Prostate gland (tissue), 2 donors: ENCODE measurements at places on chromosomes 2 and 18.

DNA sequence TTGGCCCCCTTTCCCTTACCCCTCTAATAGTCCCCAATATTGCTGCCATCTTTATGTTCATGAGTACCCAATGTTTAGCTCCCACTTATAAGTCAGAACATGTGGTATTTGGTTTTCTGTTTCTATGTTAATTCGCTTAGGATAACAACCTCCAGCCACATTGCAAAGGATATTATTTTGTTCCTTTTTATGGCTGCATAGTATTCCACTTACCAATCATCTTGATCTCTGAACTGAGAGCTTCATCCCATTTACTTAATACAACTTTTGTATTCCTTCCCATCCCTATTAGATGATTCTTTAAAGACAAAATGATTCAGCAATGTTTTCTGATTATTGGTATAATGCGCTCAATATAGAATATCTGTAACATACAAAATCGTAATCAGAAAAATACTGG is 36.7 kb downstream of the ARL5A start:
- no peak overlapping the region for H3K4me3 ChIP-seq
- H3K27ac ChIP-seq = no peak overlapping the region
- no peak for DNase-seq
- H3K36me3 ChIP-seq = no peaks in the 10 kb centered on the region
- no peaks in the 10 kb centered on the region for H3K4me1 ChIP-seq

- H3K27ac ChIP-seq = no peak overlapping the region
- no peak overlapping the region for H3K4me3 ChIP-seq
- no peaks in the 10 kb centered on the region for H3K27me3 ChIP-seq
- H3K36me3 ChIP-seq = no peaks in the 10 kb centered on the region
- no peak for DNase-seq
- H3K4me1 ChIP-seq = no peaks in the 10 kb centered on the region
These were observed 7.7 kb upstream of the KCMF1 start for GRCh38 chr2:84963323-84963691.

DNA sequence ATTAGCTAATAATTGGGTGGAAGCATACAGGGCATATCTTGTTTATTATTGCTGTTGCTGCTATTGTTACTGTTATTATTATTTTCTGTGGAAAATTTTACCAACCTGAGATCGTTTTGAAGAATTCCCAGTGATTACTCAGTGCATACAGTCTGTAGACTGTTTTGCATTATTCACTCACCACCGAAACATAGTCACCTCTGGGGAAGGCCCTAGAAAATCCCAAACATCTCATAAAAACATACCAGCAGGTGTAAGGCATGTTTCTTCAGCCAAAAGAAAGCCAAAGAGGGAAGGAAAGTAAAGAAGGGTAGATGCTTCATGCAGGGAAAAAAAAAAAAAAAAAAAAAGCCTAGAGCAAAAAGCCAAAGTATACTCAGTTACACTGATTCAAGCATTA is 647.7 kb downstream of the BCL11A start:
- no peaks in the 10 kb centered on the region for H3K27me3 ChIP-seq
- DNase-seq = no peak
- H3K4me1 ChIP-seq = no peaks in the 10 kb centered on the region
- H3K4me3 ChIP-seq = no peak overlapping the region

DNA sequence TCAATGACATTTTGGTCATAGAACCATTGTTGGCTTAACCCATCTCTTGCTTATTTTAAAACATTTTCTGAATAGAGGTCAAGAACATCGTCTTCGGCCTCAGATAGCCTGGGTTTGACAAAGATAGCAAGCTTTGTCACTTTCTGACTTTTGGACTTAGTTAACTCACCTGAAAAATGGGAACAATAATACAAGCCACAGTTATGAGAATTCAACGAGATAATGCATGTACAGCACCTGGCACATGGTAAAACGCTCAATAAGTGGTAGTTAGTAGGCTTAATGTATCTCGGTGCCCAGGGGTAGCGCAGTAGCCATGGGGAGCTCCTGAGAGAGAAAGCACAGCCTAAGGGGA is 446 bp upstream of the COPS7B start:
- H3K4me1 ChIP-seq = no peaks in the 10 kb centered on the region
- no peak for DNase-seq
- peak overlapping the region; percentile 58 for H3K27ac ChIP-seq
- H3K27me3 ChIP-seq = no peaks in the 10 kb centered on the region

- DNase-seq = no peak
- no peaks in the 10 kb centered on the region for H3K36me3 ChIP-seq
- no peaks in the 10 kb centered on the region for H3K4me1 ChIP-seq
These were observed 7.0 kb upstream of the STK39 start for GRCh38 chr2:168254158-168254935.

DNA sequence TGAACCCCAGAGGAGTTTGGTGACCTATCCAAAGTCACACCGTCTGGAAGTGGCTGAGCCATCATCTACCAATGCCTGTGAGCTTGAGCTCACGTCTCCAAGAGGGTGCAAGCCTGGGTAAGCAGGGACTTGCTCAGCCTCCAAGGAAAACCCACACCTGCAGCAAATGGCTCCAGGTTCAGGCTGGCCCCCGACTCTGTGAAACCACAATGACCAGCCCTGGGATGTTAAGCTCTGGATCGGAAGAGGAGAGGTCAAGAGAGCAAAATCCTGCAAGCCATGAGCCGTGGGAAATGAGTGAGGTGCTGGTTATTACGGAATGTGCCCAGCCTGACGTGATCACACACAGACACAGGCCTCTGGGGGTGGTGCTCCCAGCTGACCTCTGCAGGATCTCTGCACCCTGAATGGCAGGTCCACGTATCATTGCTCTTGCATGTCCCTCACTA is 94.1 kb upstream of the OTOS start:
- H3K27ac ChIP-seq = no peak overlapping the region
- no peak for DNase-seq
- no peaks in the 10 kb centered on the region for H3K36me3 ChIP-seq
- H3K4me1 ChIP-seq = no peaks in the 10 kb centered on the region
- no peaks in the 10 kb centered on the region for H3K27me3 ChIP-seq
- no peak overlapping the region for H3K4me3 ChIP-seq

- no peak overlapping the region for H3K4me3 ChIP-seq
- H3K27ac ChIP-seq = no peak overlapping the region
- no peaks in the 10 kb centered on the region for H3K27me3 ChIP-seq
- no peaks in the 10 kb centered on the region for H3K4me1 ChIP-seq
- no peak for DNase-seq
These were observed 8.0 kb upstream of the TMEM214 start for GRCh38 chr2:27024812-27025211.

DNA sequence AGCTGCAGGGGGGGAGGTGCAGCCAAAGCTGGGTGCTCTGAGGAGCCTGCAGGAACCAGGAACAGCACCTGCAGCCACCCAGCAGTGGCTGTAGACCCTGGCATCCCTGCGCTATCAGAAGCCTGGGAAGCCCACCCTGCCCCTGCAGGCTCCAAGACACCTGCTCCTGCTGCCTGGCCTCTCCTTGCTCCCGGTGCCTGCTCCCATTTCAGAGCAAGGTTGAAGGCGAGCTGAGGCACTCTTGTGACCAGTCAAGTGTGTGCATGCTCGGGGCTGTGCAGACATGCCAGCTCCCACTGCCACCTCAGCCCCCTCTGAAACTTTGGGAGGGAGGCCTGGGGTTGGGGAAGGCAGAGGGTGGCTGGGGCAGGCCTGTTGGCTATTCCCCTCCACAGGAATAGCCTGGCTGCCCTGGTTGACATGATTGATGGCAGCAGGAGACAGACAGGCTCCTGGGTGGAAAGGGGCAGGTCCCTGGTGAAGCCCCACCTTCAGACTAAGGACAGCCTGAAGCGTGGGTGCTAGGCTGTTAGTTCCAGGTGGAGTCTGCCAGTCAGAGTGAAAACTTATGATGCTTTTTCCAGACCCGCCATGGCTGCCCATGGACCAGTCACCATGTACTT is 151.4 kb downstream of the MBD5 start:
- no peak for DNase-seq
- H3K4me1 ChIP-seq = no peaks in the 10 kb centered on the region
- no peak overlapping the region for H3K4me3 ChIP-seq
- H3K27me3 ChIP-seq = no peaks in the 10 kb centered on the region
- no peaks in the 10 kb centered on the region for H3K36me3 ChIP-seq
- no peak overlapping the region for H3K27ac ChIP-seq

DNA sequence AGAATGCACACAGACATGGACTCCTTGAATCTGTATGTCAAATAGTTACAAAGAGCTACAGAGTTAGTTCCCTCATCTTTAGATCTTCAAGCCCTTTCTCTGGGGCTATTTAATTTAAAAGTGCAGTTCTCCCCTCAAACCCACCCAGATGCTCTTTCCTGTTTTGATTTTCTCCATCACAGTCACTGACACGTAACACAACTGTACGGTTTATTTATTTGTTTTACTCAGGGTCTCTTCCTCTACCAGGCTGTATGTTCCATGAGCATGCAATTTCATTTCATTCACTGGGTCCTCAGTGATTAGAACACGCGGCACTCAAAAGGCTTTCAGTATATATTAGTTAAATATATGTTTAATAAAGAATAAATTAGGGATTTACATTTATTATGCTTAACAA is 94.7 kb downstream of the DOCK10 start:
- H3K4me3 ChIP-seq = no peak overlapping the region
- DNase-seq = no peak
- H3K27me3 ChIP-seq = no peaks in the 10 kb centered on the region
- no peak overlapping the region for H3K27ac ChIP-seq

DNA sequence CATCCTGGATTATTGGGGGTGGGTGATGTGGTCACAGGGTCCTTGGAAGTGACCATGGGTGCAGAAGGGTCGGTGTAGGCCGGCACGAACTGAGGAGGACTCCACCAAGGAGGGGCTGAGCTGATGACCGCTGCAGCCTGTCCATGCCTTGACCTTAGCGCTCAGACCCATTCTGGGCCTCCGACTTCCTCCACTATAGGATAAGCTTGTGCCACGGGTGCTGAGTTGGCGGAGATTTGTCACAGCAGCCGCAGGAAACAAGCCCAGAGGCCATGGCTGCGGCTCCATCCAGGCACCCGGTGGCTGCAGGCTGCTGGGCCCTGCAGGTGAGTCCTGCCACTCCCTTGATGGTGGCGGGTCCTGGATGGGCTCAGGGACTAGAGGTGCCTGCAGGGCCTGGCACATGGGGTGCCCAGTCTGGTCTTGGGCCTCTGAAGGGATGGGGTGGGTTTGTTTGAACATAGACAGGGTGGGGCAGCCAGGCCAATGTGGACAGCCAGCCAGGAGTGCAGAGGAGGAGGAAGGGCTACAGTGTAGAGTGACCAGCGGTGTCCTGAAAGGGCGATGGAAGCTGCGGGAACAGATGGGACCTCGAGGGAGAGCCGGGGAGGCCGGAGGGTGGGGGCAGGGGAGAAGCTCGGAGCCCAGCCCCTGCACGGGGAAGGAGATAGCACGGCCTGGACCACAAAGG is 84.8 kb downstream of the SEPTIN10 start:
- H3K27me3 ChIP-seq = no peaks in the 10 kb centered on the region
- no peaks in the 10 kb centered on the region for H3K36me3 ChIP-seq
- H3K4me1 ChIP-seq = no peaks in the 10 kb centered on the region
- no peak overlapping the region for H3K27ac ChIP-seq

DNA sequence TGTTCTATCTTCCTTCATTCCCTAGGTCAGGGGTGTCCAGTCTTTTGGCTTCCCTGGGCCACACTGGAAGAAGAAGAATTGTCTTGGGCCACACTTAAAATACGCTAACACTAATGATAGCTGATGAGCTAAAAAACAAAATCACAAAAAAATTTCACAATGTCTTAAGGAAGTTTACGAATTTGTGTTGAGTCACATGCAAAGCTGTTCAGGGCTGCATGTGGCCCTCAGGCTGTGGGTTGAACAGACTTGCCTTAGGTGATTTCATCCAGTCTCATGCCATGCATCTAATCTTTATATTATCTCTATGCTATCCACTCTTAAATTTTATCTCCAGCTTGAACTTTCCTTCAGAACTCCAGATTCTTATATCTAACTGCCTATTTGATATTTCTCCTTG is 80.1 kb downstream of the CCDC85A start:
- no peak overlapping the region for H3K4me3 ChIP-seq
- no peaks in the 10 kb centered on the region for H3K4me1 ChIP-seq
- H3K27ac ChIP-seq = no peak overlapping the region
- DNase-seq = no peak
- H3K36me3 ChIP-seq = no peaks in the 10 kb centered on the region

DNA sequence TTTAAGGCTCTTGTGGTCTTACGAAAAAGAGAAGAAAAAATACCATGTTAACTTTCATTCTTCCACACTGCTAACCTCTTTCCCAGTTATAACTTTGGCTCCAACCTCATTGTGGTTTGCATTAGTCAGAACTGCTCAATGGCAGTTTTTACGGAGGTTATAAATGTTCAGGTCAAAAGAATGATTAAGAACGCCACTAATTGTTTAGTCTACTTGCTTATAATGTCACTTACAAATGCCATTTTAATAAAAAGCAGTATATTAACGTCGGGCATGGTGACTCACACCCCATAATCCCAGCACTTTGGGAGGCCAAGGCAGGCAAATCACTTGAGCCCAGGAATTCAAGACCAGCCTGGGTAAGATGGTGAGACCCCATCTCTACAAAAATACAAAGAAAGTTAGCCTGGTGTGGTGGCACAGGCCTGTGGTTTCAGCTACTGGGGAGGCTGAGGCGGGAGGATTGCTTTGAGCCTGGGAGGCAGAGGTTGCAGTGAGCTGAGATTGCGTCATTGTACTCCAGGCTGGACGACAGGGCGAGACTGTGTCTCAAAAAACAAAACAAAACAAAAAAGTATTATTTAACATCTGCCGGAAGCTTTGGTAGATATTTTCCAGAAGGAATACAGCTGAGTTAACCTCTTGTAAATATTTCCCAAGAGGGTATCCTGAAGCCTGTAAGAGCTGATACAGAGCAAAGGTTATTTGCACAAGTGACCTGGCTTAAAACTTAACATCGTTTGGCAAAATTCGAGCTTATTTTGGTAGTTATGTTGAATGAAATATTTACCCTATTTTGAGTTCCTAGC is 5.1 kb downstream of the AGPS start:
- no peak overlapping the region for H3K27ac ChIP-seq
- no peaks in the 10 kb centered on the region for H3K27me3 ChIP-seq
- no peaks in the 10 kb centered on the region for H3K36me3 ChIP-seq

DNA sequence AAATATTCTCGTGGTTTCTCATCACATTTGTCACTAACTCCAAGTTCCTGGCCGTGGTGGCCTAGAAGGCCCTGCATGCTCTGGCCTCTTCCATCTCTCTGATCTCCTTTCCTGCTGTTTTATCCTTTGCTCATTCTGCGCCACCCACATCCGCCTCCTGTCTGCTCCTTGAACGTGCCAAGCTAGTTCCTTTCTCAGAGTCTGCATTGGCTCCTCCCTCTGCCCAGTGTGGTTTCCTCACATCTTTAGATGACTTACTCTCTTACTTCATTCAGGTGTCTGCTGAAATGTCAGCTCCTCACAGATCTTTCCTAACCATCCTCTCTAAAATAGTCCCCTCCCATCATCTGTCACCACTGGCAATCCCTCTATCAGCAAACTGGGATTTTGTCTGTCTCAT is 158.6 kb upstream of the RBMS1 start:
- H3K4me3 ChIP-seq = no peak overlapping the region
- no peak for DNase-seq
- no peaks in the 10 kb centered on the region for H3K27me3 ChIP-seq
- H3K27ac ChIP-seq = no peak overlapping the region
- peaks cover 4% of the 10 kb centered on the region for H3K4me1 ChIP-seq

- no peaks in the 10 kb centered on the region for H3K4me1 ChIP-seq
- H3K27me3 ChIP-seq = no peaks in the 10 kb centered on the region
- DNase-seq = no peak
These were observed 53.7 kb upstream of the SLC4A10 start for GRCh38 chr2:161570424-161571050.

- DNase-seq = no peak
- H3K27ac ChIP-seq = peak overlapping the region; percentile 15
- no peak overlapping the region for H3K4me3 ChIP-seq
- no peaks in the 10 kb centered on the region for H3K4me1 ChIP-seq
These were observed 59.4 kb downstream of the CERS6 start for GRCh38 chr2:168515502-168515901.
